ENCODE measurements at places on chromosomes 6 and 20.

DNA sequence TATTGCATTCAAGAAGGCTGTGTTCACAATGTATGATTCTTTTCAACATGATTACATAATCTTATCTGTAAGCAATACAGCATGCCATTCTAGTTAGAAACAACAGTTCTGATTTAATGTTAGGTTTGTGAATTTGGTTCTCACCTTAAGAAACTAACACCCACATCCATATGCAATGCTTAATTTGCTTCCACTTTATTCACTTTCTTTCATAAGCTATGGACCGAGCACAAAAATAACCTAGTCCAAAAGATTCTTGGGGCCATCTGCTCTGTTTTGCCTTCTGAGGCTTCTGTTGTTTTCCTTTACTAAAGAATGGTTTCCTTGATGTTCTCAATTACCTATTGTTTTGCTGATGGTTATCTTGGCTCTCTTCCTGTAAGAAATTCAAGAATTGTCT is 258.2 kb downstream of the EYS start:
- no peak for DNase-seq

DNA sequence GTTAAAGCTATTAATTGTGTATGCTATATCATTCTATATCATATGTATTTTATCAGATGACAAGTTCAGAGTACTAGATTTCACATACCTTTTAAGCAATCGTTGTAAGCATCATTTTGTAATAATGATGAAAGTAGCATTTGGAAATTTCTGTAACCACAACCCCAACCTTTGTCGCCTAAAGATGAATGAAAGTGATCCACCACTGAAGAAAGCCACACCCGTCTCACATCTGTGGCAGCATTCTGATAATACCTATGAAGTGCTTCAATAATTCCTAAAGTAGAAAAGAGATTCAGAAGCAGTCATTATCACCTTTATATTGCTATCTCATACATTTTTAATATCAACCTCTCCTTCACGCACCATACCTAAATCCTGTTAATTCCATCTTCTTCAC is 16.6 kb downstream of the ZUP1 start:
- DNase-seq: no peak

DNA sequence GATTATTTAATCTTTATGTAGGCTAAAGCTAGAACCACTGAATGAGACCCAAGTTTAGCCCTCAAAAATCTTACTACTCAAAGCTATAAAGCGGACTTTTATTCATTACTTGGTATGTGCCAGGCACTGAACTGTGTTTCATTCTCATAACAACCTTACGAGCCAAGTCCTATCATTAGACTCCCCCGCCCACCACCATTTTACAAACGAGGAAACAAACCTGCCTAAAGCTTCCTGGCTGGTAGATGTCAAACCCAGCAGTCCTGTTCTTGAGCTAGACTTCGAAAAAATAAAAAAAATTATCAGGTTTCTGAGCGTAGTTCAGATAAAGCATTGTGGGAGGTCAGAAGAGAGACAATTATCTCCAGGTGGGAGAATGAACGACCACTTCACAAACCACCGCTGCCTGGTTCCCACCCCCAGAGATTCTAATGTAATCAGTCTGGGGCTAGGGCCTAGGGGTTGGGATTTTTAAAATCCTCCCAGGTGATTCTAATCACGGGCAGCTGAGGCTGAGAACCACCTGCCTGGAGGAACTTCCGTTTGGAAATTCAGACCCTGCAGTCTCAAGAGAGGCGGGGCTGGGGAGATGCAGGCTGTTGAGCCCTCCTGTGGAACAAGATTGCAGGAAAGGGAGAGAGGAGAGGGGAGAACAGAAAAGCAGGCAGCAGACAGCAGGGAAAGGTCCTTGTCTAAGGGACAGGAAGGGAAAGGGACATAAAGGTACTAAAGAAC is 8.6 kb downstream of the ADTRP start:
- no peak for DNase-seq

DNA sequence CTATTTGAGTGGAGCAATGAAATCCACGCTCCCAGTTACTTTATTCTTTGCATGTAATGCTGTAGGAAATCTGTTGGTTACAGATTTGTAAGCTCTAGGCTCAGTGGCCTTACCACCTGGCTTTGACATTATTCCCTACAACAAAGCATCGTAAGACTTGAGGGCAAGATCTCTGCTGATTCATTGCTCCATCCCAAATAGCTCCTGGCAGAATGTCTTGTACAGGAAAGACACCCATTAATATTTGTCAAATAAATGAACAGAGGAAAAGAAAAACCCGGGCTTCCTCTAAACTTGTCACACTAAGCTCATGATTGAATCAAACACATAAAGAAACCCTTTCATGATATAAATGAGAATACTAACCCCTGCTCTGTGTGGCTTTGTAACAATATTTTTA is 357.5 kb upstream of the RNF217 start:
- no peak for DNase-seq

- no peak for DNase-seq
These were observed 4.5 kb downstream of the TMEM63B start for GRCh38 chr6:44131892-44132291.

- no peak for DNase-seq
These were observed 5.2 kb downstream of the ZNFX1 start for GRCh38 chr20:49272654-49273053.

GRCh38 chr6:117668736-117669135 is 6.5 kb upstream of the NUS1 start:
- DNase-seq: no peak
